Transverse colon (tissue), 4 donors: ENCODE measurements at places on chromosomes 12 and 14.

- peak; percentile 57 for DNase-seq
Observed at GRCh38 chr14:50040401-50040775, 76.0 kb downstream of the VCPKMT start.

GRCh38 chr12:49843876-49844437, 1.1 kb upstream of the BCDIN3D start:
- no peak for DNase-seq

DNA sequence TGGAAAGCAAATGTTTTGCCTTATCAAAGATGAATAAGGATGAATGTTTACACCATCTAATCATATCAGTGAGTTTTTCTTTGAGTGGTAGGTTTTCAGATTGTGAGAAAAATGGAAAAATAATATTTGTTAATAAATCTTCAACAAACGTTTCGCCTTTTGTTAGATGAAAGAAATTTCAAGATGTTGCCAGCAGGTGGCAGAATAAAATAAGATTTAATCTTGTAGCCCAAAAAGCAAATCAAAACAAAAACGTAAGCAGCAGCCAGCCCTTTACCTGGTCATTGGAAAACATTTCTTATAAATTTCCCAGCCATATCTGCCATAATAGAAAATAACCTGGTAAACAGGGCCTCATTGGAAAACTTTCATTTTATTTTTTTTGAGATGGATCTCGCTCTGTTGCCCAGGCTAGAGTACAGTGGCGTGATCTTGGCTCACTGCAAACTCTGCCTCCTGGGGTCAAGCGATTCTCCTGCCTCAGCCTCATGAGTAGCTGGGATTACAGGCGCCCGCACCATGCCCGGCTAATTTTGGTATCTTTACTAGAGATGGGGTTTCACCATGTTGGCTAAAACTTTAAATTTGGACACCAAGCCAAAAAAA, 15.4 kb upstream of the TMEM120B start:
- no peak for DNase-seq

GRCh38 chr14:93981316-93982229, 5.2 kb upstream of the ASB2 start:
- DNase-seq = no peak

DNA sequence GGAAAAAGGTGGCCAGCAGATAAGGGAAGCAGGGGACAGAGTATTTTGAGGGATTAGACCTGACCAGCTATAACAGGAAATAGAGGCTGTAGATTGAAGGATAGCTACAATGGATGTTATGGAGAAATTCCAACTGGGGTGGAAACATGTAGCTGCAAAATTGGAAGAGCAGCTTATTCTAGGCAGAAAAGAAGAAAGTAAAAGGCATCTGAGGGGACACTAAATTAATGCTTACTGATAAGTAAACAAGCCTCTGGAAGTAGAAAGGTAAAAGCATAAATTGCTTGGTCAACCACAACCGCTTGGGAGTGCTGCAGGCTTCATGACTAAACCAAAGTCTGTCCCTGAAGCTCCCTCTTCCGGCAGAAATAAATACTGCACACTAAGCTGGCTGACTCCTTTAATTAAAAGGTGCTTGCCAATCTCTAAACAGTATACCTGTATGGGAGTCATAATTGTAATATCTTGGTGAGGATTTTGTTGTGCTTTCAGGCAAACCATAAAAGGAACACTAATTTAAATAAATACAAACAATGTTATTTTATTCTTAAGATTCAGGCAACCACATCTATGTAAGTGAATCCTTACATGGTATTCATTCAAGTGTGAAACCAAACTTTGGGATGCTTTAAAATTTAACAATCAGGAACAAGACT, 7.7 kb downstream of the UBC start:
- peak; percentile 95 for DNase-seq

DNA sequence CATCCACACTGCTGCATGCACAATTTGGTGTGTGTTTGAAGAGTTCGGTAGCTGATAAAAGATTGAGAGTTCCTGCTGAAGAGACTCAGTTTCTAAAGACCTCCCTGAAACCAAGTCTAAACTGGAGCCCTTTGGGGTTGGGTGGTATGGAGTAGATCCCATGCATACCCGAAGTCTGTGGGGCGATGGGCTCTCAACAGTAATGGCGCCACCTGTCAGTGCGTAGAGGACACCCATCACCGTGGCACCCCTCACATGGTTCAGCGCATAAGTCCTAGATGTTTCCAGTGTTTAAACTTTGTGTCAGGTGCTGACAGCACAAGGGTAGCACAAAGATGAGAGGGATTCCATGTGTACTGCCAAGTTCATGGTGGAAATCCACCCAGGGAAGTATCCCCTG, 85.9 kb downstream of the ESR2 start:
- DNase-seq = no peak

DNA sequence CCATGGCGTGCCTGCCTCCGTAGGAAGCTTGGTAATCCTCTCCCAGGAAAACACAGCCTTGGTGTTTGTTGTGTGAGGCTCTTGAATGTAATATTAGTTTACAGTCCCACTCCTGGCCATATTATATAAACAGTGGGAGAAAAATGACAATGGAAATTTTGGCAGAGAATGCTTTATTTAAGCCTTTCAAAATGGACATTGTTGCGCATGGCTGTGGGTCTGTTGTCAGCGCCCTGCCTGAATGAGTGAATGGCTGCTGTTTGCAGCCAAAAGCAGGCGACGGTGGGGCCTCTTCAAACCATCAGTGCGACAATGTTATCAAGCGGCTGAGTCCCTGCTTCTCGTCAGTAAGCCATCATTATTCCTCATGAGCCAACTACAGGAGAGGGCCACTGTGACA, 201.8 kb upstream of the RMST start:
- DNase-seq = no peak

DNA sequence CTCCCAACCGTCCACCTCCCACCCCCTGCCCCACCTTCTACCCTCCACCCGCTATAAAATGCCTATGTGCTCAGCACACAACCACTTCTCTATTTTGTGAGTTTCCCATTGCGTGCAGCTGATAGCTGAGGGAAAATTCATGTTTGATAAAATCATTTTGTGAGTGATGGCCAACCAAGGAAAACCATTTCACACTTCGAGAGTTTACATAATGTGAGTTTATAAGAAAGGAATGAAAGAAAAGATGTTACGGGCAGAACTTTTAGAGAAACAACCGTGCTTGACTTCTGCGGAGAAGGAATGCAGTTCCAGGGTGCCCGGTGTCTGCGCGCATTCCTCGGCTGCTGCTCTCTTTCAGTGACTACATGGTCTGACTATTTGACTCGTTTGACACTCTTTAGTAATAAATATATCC, 140.9 kb downstream of the EFCAB11 start:
- no peak for DNase-seq

DNA sequence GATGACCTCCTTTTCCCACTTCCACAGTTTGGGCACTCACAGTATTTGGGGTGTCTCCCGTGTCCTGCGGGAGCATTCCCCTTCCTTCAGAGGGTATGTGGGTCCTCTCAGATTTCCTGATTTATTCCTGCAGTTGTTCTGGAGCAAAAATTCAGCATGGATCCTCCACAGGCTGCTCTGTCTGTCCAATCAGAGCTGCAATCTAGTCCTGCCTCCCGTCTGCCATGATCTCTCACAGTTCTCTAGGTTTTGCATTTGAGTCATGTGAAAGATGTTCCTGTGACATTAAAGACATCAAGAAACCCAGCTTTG, 435.9 kb downstream of the TMTC2 start:
- DNase-seq = no peak

GRCh38 chr12:28040246-28040645, 67.7 kb upstream of the PTHLH start:
- no peak for DNase-seq

- DNase-seq = no peak
Observed at GRCh38 chr14:30115756-30116155, 188.1 kb upstream of the PRKD1 start.

GRCh38 chr12:46965880-46966279, 113.5 kb upstream of the PCED1B start:
- no peak for DNase-seq

- no peak for DNase-seq
Observed at GRCh38 chr12:98296462-98297079, 218.8 kb upstream of the TMPO start.

DNA sequence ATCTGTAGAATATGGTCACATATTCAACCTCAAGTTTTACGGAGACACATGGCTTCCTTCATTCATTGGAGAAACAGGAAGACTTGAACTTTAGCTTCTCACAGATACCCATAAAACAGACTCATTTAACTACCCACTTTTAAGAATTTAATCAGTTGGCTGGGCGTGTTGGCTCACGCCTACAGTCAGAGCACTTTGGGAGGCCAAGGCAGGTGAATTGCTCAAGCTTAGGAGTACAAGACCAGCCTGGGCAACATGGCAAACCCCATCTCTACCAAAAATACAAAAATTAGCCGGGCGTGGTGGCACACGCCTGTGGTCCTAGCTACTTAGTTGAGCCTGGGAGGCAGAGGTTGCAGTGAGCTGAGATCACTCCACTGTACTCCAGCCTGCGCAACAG, 64.7 kb upstream of the STAC3 start:
- no peak for DNase-seq
